Stimulated activated CD4-positive, alpha-beta T cell treated with anti-CD3 and anti-CD28 coated beads, TNF-alpha, amount 100 ng/mL, for 1 hour (primary cell): ENCODE measurements at places on chromosomes 1 and 21.

GRCh38 chr1:155326631-155327037, 5.9 kb downstream of the RUSC1 start:
- DNase-seq: no peak

- no peak for DNase-seq
Observed at GRCh38 chr1:10835822-10836421, 39.5 kb upstream of the CASZ1 start.

DNA sequence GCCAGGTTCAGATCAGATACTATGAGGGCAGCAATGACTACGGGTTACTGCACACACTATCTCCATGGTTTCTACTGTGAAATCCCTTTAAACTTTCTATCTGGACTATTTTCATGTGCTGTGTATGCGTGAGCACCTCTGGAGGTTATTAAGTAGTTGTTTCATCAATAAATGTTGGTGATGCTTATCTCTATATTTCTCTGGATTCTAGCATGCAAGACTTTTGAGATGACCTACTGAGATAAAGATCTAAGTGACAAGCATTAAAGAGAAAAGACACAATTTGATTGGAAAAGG, 194.0 kb downstream of the NRIP1 start:
- DNase-seq: no peak

DNA sequence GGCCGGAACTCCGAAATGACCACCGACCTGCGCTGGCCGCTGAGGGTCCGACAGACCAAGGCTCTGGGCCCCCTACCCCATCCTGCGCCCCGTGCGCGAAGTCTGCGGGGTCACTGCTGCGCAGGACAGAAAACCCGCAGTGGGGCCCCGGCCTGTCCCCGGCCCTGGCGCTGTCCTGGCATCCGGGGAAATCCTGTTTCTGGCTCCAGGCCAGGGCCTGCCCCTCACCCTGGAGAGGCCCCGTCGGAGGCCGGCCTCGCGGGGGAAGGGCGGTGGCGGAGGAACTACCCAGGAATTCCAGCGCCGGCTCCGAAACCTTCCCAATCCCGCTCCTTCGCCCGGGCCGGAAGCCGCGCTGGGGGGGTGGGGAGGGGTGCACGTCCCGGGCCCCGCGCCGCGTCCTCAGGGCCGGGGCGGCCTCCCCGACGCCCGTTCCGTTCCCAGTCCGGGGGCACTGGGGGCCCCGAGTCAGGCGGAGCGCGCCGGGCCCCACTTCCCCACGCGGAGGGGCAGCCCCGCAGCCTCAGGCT, 77.0 kb downstream of the MORN1 start:
- no peak for DNase-seq

DNA sequence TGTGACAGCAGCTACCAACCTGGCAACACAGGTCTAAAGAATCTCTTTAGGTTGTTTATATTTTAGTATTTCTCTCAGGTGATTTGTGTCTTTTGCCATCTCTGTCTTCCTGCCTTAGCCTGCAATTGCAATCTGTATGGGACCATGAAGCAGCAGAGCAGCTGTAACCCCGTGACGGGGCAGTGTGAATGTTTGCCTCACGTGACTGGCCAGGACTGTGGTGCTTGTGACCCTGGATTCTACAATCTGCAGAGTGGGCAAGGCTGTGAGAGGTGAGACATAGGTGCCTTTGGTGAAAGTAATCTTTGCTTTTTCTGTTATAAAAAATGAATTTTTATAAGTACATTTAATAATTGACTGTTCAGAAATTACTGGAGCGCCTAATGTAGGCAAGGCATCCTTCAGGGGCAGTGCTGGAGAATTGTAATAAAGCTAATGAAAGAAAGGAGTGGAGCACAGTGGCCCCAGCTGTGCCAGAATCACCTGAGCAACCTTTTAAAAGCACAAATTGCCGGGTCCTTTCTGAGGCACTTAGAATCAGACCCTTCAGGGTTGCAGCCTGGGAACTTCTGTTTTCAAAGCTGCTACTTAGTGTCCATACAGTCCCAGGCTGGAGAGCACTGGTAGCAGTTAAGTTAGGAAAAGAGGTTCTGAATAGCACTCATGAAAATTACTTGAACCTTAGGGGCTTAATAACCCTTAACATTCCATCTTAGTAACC, 60.6 kb upstream of the LAMC2 start:
- no peak for DNase-seq

- no peak for DNase-seq
Observed at GRCh38 chr1:246176126-246177024, 330.7 kb downstream of the SMYD3 start.

DNA sequence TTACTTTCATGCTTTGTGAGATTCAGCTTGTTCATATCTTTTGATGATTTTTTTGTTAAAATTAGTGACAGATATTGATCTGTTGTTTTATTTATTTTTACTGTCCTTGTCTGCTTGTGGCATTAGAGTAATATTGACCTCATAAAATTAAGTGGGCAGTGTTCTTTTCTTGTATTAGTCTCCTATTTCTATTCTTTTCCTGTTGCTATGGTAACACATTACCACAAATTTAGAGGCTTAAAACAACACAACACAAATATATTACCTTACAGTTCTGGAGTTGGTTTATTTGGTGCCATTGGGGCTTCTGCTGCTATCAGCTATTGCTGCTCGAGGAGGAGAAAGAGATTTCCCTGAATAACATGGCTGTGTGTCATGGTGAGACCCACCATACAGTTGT, 135.7 kb downstream of the C1orf94 start:
- no peak for DNase-seq

DNA sequence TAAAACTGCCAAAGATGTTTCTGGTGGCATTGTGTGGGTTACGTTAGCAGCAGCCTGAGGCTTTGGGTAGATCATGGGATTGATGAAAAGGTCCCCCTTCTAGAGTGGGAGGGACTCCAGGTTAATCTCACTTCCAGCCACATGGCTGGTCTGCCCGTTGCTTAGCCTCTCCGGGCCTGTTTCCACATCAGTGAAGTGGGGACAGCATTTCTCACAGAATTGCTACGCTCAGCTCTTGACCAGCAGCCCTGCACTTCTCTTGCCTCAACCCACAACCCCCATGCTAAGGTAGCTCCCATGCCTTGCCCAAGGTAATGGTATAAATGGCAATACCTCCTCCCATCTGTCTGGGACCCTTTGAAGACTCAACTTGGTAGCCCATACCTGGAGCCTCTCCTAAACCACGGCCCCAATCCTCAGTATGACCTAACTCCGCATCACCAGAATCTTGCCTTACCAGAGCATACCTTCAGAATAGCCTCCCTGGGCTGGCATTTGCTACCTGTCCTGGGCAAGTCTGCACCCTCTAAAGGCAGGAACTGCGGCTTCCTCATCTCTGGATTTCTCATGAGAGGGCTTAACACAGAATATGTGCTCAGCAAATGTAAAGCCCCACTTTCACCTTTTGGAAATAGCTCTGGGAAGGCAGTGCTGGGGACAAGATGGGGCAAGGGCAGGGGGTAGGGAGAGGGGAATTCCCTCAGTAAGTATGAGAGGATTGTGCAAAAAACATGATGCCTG, 10.9 kb upstream of the GUCA2A start:
- no peak for DNase-seq

DNA sequence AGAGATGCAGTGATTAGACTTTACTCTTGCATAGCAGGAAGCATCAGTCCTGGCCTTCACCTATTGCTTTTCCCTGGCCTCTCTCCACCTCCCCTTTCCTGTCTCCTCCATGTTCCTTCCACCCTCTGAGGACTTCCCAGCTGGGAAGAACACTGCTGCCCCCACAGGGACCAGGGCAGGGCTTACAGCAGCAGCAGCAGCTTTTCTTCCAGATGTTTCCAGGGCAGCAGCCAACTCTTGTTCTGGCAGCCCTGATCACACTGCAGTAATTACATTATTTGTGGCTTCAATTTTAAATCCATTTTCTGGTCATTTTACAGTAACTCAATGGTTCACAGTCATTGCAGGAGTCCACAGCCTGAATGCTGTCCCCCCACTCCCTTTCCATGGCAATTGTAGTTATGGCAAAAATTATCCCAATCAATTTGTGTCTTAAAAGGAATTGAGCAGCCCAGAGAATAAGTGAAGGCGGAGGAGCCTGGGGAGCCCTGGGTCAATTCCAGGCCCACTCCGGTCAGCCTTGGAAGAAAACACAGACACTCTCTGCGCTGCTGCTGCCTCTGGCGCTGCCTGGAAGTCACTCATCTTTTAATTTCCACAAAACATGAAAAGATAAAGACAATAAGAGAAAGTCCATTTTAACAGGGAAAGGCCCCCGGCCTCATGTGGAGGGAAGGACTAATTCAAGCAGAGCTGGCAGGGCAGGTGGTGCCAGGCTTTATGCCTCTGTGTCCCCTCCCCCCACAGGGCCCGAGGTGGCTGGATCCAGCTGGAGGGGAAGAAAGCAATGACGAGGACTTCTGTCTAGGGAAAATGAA, 148.6 kb downstream of the GRIK3 start:
- DNase-seq: no peak

DNA sequence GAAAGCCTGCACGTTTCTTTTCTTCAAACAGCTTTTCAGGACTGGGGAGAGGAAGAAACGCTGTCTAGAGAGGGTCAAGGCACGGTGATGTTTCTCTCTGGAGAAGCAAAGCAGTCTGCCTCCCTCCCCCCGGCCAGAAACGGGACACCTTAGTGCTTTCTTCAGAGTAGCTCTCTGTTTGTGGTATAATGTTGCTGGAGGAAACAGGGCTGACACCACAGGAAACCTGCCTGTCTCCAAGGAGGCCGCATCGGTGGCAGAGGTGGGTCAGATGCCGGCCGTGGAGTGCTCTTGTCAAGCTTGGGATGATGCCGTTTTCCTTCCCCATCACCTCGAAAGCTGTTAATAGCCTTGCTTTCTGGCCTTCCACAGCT, 139.4 kb downstream of the DHRS3 start:
- DNase-seq: no peak
